Stimulated activated CD8-positive, alpha-beta memory T cell treated with anti-CD3 and anti-CD28 coated beads, Interleukin-4, amount 100 ng/mL, for 1 hour (primary cell): ENCODE measurements at places on chromosomes 13 and 19.

DNA sequence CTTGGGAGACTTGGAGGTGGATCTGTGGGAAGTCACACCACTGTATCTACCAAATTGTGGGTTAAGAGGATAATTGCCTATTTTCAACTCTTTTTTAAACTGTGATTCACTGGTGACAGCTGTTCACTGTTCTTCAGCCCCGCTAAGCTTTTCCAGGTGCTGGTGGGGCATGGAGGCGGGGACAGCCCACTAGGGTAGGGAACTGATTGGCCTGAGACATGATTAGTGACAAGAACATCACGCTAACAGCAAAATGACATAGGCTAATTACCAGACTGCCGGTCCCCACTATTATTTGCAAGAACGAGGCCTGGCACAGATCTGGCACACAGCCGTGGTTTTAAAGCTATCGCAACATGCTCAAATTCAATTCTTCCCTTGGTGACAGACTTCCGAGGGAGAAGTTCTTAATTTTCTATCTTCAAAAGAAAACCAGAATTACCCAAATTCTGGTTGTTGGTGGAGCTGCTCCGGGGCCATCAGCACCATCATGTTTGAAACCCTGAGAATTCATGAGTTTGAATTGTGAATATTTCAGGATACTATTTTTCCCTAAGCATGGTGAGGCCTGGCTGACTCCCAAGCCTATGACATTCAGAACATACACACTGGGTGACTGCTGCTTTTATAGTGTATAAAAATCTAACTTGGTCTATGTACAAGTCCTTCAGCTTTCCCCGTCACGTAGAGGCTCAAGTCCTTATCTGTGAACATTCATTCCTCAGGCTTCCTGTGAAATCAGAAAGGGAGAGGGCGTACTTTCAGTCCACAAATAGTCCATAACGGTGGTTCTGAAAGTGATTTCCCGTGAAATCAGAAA lies 17.9 kb downstream of the DOCK9 start:
- DNase-seq = no peak

DNA sequence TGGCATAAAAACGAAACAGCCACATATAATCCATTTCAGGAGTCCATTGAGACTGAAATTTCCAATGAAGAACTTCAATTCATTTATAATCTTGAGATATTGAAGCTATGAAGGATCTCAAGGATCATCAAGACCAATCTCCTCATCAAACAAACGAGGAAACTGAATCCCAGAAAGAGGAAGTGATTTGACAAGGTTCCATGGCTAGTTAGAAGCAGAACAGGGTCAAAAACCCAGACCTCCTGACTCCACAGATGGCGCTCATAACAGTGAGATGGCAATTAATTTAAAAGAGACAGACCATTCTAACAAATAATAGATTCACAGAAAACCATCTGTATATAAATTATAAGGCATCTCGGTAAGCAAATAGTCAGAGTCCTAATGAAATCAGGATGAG lies 229.7 kb downstream of the KCTD12 start:
- DNase-seq = no peak

DNA sequence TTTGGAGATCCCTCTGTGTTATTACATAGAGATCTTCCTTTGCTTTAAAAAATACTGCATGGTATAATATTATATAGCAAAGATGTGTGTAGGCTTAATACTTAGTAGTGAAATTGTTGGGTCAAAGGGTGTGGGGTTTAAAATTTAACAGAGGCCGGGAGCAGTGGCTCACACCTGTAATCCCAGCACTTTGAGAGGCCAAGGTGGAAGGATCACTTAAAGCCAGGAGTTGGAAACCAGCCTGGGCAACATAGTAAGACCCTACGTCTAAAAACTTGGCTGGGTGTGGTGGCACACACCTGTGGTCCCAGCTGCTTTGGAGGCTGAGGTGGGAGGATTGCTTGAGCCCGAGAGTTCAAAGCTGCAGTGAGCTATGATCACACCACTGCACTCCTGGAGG lies 22.3 kb upstream of the CEBPA start:
- no peak for DNase-seq

DNA sequence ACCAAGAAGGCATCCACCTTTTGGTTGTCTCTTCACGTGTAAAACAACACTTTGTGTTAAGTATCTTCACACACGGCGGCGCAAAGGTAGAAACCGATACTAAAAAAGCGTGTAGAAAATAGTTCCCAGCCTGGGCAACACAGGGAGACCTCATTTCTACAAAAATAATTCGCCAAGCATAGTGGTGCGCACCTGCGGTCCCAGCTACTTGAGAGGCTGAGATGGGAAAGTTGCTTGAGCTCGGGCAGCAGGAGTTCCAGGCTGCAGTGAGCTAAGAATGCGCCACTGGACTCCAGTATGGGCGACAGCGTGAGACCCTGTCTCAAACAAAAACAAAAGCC lies 573 bp upstream of the ERCC5 start:
- DNase-seq = no peak

- DNase-seq = no peak
Measured at GRCh38 chr13:46170268-46170667, 11.7 kb downstream of the LCP1 start.

- DNase-seq = no peak
Measured at GRCh38 chr13:98133946-98134345, 8.9 kb upstream of the FARP1 start.

- peak; percentile 46 for DNase-seq
Measured at GRCh38 chr19:7862413-7862951, 11.7 kb downstream of the PRR36 start.

DNA sequence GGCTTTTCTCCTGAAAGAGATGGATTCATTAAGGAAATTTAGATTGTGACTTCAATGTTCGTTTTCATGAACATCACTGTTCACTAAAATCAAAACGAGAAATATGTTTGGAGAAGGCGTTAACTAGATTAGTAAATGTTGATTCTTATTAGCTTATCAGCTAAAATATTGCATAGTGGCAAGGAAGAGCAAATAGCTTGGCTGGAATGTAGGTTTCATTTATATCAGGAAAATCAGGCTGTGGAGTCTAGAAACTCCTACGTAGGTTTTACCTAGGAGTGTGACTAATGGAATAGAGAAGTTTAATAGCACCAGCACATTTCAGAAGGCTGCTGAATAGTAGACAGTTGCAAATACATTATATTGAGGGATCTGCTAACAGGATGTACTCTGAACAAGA lies 344.9 kb downstream of the LIG4 start:
- DNase-seq = no peak

DNA sequence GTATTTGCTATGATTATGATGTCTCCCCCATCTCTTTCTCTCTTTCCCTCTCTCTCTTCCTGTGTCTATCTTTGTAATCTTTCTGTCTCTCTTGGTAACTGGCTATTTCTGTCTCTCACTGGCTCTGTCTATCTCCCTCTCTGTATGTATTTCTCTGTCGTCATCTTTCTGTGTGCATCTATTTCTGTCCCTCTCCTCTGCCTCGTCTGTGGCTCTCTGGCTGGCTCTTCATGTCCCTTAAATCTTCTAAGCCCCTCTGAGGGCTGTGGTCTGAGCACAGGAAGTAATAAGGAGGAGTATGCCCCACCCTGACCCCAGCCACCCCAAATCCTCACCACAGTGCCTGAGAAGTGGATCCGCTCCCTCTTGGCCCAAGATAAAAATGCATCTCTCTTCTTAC lies 104.4 kb downstream of the DNAJC15 start:
- no peak for DNase-seq

- DNase-seq = no peak
Measured at GRCh38 chr13:102692491-102692826, 2.4 kb downstream of the METTL21C start.
